ENCODE measurements at places on chromosomes 16 and 17. TPM values are rescaled to one million over a fixed set of nuclear protein-coding genes. Genes with fewer than 3 reads are reported as not detected.

The NAA60 gene
- total RNA-seq, result 50.6 TPM

The ZNF597 gene
- total RNA-seq, result 2.4 TPM

The MYH1 gene
- not detected for total RNA-seq

- H3K4me1 ChIP-seq, result peaks cover 13% of the 10 kb centered on the region
- H3K27me3 ChIP-seq, result peaks cover 40% of the 10 kb centered on the region
Observed at GRCh38 chr17:76870377-76870714, 2.1 kb downstream of the MGAT5B start.

GRCh38 chr16:88393034-88393433 lies 10.3 kb downstream of the ZNF469 start:
- peaks cover 4% of the 10 kb centered on the region for H3K27me3 ChIP-seq
- H3K36me3 ChIP-seq, result no peaks in the 10 kb centered on the region
- no peak overlapping the region for H3K4me3 ChIP-seq
- DNase-seq, result no peak

- H3K36me3 ChIP-seq, result peaks cover 39% of the 10 kb centered on the region
- peaks cover 29% of the 10 kb centered on the region for H3K4me1 ChIP-seq
- peak overlapping the region; percentile 100 for H3K27ac ChIP-seq
Observed at GRCh38 chr17:32349503-32349853, 479 bp upstream of the ZNF207 start.

- H3K4me3 ChIP-seq, result no peak overlapping the region
- no peaks in the 10 kb centered on the region for H3K4me1 ChIP-seq
- no peak for DNase-seq
- no peak overlapping the region for H3K27ac ChIP-seq
- H3K36me3 ChIP-seq, result no peaks in the 10 kb centered on the region
Observed at GRCh38 chr17:21113716-21114115, 13.0 kb upstream of the DHRS7B start.

GRCh38 chr17:15464231-15464985 lies 3.0 kb downstream of the CDRT4 start:
- no peak for DNase-seq
- H3K36me3 ChIP-seq, result peaks cover 3% of the 10 kb centered on the region
- no peaks in the 10 kb centered on the region for H3K4me1 ChIP-seq
- no peaks in the 10 kb centered on the region for H3K27me3 ChIP-seq

- no peak overlapping the region for H3K27ac ChIP-seq
- H3K36me3 ChIP-seq, result no peaks in the 10 kb centered on the region
- peaks cover 17% of the 10 kb centered on the region for H3K4me1 ChIP-seq
- no peak for DNase-seq
- no peaks in the 10 kb centered on the region for H3K27me3 ChIP-seq
Observed at GRCh38 chr16:2490190-2491105, 15.5 kb downstream of the TBC1D24 start.

DNA sequence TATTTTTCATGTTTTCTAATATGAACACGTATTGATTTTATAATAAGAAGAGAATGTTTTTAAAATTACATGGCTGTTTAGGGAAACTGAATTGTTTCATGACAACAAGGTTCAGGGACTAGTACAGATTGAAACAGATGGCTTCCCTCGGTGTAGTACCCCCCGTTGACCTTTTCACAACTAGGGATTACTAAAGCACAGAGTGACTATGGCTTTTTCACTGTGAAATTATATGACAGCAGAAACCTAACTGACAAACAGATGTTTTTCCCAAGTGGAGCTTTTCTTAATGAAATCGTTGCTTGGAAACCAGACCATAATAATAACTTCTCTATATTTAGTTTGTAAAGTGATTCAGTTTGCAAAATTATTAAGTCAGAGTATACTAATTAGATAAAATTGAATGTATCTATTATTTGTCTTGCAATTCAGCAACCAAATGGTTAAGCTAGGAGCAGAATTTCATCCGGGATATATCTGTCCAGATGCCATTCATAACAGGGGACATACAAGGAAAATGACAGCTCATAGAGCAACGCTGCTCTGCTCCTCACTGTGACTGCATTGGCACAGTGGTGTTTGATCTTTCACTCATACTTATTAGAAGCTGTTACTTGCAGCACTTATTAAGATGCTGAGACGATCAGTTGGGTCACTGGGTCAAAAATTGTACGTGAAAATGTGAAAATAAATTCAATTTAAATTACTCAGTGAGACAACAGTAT lies 111.7 kb downstream of the TANGO6 start:
- H3K4me1 ChIP-seq, result no peaks in the 10 kb centered on the region
- H3K27me3 ChIP-seq, result no peaks in the 10 kb centered on the region
- H3K4me3 ChIP-seq, result no peak overlapping the region
- no peak overlapping the region for H3K27ac ChIP-seq
- DNase-seq, result no peak
- no peaks in the 10 kb centered on the region for H3K36me3 ChIP-seq

DNA sequence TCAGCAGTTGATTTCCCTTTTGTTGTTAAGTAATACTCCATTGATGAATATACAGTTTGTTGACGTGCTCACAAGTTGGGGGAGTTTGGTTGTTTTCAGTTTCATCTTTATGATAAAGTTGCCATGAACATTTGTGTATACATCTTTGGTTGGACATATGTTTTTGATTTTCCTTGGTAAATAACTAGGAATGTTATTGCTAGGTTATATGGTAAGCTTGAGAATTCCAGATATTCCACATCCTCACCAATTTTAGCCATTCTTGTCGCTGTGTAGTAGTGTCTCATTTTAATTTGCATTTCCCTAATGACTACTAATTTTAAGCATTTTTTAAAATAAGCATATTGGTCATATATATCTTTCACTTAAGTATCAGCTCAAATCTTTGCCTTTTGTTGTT lies 55.0 kb upstream of the RASL10B start:
- no peak overlapping the region for H3K27ac ChIP-seq
- peaks cover 44% of the 10 kb centered on the region for H3K36me3 ChIP-seq
- no peak overlapping the region for H3K4me3 ChIP-seq
- peaks cover 18% of the 10 kb centered on the region for H3K4me1 ChIP-seq
- no peak for DNase-seq
- no peaks in the 10 kb centered on the region for H3K27me3 ChIP-seq

- no peak overlapping the region for H3K4me3 ChIP-seq
- no peaks in the 10 kb centered on the region for H3K27me3 ChIP-seq
- peaks cover 81% of the 10 kb centered on the region for H3K4me1 ChIP-seq
- peaks cover 33% of the 10 kb centered on the region for H3K36me3 ChIP-seq
- no peak for DNase-seq
Observed at GRCh38 chr17:80786470-80786869, 205.2 kb upstream of the CHMP6 start.
